ENCODE measurements at places on chromosomes 11 and 22.
A peak's percentile ranks its signal among the peaks of the same experiment; 100 is the strongest.

DNA sequence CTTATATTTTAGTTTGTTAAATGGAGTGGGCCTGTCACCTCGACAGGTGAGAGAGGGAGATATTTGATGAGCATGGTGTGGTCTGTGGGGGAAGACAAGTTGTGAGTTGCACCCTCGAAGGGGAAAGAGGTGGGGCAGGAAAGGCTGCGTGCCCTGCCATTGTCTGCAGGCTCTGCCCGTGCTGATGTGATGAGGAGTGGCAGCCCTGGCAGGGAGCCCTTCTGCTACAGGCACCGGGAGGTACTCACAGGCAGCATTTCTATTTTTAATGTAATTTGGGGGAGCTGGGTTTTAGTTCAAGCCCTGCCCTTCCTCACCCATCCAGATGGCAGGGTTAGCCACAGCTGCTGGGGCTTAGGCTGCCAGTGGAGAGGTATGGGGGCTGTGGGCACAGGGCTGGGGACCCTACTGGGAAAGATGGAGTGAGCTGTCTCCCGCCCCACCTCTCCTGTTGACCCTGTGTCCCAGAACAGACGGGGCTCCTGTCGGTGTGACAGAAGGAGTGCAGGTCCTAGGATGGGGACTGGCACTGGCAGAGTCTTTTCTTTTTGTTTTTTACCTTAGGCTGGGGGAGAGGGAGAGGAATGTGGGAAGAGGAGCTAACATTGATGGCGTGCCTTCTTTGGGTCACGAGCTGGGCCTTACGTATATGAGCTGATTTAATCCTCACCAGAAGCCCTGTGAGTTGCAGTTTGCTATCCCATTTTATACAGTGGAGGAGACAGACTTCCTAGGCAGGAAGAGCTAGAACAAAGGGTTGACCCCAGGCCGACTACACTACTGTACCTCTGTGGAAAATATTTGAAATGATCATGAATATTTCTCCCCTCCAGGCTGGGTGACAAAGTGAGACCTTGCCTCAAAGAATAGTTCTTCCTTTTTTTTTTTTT lies 51.6 kb downstream of the CEP164 start:
- DNase-seq: no peak

DNA sequence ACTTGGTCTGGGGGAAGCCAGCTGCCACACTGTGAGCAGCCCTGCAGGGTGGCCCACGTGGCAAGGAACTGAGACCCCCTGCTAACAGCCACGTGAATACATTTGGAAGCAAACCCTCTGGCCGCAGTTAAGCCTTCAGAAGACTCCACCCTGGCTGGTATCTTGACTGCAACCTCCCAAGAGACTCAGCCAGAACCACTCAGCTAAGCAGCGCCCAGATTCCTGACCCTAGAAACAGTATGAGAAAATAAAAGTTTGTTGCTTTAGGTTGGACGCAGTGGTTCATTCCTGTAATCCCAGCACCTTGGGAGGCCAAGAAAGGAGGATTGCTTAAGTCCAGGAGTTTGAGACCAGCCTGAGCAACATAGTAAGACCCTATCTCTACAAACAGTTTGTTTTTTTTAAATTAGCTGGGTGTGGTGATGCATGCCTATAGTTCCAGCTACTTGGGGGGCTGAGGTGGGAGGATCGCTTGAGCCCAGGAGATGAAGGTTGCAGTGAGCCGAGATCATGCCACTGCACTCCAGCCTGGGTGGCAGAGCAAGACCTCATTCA lies 8.7 kb downstream of the ZMAT5 start:
- no peak for DNase-seq

DNA sequence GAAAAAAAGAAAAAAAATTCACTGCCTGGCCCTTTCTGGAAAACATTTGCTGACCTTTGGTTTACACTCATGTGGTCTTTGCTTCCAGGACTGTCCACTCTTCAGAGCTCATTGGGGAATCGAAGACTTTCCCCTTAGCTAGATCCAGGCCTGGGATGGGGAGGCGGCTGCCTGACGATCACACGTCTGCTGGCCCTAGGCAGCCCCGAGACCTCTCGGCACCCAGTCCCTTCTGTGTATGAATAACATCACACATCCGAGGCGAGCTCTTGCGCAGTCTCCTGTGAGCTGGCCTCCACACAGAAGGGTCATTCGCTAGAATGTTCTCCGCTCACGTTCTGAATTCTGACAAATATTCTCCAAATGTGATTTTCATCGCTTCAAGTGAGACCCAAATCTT lies 25.7 kb upstream of the GAL start:
- no peak for DNase-seq

DNA sequence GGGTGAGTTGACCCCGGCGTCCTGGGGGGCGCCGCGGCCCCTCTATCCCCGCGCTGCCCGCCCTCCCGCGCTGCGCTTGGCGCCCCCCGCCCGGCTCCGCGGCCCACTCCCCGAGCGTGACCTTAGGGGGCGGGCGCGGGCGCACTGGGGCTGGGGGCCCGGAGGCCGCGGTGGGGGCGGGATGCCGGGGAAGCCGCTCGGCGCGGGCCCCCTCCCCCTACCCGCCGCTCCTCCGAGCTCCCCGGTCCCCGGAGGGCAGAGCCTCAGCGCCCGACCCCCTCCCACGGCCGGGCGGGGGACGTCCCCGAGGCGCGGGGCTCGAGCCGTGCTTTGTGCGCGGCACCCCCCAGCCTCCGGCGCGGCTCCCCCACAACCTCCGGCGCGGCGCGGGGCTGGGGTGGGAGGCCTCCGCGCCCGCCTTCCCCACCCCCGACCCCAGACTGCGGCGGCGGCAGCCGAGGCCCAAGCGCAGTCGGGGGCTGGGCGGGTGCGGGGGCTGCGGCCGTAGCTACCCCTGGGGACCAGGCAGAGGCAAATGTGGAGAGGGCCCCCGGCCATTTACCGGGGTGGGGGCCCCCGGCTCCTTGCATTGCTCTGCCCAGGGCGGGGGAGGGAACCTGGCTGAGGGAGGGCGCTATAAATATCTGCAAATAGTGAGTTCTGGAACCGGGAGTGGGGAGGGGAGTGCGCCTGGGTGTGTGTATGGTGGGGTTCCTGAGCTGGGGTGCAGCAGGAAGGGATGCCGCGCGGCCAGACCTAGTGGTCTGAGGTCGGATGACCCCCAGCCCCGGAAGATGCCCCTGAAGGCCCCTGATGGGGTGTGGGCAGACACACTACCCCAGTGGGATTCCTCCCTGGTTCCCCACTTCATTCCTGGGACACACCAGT lies 988 bp downstream of the MGAT3 start:
- no peak for DNase-seq

- peak; percentile 72 for DNase-seq
Observed at GRCh38 chr11:118171269-118172062, 5.0 kb downstream of the SCN2B start.

GRCh38 chr22:28172892-28173670 lies 254.0 kb upstream of the PITPNB start:
- no peak for DNase-seq

DNA sequence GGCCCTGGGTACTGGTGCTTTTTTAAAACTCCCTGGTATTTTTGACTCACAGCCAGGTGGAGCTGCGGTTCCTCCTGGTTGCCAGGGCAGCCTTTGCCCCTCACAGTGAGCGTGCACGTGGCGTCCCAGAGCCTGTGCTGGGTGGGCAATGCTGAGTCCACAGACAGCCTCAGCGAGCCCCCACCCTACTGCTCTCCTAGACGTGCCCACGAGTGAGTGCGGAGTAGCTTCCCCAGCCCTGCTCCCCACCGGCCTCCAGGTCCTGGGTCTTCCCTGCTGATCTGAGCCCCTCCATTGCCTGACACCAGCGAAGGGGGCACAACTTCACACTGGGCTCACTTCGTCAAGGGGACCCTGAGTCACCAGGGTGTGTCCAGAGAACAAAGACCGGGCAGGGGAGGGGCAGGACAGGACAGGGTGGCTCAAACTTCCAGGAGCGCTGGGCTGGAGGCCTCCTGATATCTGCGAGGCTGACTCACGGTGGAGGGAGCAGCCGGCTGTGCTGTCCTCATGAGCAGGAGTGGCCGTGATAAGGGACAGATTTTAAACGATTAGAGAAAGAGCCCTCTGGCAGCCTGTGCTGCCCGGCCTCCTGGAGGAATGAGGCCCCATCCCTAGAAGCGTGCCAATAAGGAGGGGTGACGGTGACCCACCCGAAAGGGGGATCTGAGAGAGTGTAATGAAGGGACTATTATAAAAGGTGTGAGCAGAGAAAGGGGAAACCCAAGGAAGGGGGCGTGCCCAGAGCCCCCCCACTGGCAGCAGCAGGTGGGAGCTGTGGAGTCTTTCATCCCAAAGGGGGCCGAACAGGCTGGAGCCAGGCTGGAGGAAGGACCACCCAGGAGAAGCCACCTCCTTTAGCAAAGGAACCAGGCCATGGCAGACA lies 129.3 kb upstream of the FGF3 start:
- DNase-seq: peak; percentile 48

DNA sequence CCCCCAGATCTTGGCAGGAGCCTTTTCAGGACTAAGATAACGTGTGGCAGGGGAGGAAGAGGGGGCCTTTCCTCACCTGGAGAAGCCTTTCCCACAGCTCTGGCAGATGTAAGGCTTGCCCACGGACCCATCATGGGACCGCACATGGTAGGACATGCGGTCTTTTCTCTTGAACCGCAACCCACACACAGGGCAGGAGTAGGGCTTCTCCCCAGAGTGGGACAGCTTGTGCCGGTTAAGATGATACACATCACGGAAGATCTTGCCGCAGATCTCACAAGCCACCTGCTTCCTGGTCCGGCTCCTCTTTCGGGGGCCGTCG lies 1.9 kb downstream of the PATZ1 start:
- peak; percentile 20 for DNase-seq

GRCh38 chr11:75782540-75783263 lies 14.1 kb downstream of the DGAT2 start:
- no peak for DNase-seq

DNA sequence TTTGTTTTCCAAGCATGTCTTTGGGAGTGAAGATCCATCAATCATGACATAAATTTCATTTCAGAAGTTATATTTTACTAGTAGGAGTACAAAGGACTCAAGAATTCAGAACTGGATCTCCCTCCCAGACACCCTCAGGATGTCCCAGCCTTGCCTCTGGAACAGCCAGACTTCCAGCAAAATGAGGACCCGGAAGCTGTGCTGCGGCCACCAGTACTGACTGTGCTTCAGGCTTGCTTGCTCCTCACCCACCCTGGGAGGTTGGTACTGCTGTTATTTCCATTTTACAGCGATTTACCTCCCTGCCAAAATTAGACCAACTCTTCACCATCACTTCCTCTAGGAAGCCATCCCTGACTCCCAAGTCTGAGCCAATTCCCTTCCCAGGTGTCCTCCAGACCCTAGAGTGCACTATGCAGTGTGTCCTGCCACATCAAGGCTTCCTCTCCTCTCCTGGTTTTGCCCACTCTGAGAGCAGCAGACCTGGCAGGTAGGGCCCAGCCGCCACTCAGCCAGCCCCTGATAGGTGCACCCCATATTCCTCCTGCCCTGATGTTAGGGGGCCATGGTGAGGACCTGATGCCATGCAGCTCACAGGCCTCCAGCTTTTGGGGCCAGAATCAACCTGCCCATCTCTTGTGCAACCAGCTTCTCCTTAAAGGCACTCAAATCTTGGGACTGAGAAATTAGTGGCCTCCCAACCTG lies 47.3 kb upstream of the WNT7B start:
- no peak for DNase-seq

DNA sequence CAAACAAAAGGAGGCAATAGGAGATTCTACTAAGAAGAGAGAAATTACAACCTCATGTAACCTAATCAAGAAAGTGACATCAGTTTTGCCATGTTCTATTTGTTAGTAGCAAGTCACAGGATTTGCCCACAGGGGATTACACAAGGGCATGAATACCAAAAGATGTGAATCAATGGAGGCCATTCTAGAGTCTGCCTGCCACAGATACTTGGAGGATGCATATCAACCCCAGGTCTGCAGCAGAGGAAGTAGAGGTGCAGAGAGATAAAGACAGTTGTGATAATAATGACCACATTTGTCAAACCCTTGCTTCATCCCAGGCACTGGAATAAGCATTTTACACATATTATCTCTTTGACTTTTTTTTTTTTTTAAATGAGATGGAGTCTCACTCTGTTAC lies 2.4 kb upstream of the ASCC2 start:
- DNase-seq: no peak

DNA sequence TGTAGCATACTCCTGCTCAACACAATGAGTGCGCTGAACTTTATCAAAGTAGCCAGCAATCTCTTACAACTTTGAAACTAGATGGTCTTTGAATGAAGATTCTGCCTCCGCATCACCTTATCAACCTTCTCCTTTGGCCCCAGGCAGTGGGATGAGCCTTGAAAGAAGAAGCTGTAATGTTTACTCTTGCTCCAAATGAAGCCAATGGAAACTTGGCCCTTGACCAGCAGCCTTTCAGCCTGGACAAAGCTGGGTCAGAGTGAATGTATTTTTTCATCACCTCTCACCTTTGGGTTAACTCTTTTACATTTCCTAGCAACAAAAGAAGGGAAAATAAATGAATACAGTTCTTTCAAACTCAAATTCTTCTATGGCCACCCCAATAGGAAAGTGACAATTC lies 359.1 kb downstream of the KCNA4 start:
- no peak for DNase-seq

GRCh38 chr22:48083502-48083901 lies 1321.1 kb downstream of the TBC1D22A start:
- DNase-seq: no peak
